ENCODE measurements at places on chromosomes 7 and 10.

DNA sequence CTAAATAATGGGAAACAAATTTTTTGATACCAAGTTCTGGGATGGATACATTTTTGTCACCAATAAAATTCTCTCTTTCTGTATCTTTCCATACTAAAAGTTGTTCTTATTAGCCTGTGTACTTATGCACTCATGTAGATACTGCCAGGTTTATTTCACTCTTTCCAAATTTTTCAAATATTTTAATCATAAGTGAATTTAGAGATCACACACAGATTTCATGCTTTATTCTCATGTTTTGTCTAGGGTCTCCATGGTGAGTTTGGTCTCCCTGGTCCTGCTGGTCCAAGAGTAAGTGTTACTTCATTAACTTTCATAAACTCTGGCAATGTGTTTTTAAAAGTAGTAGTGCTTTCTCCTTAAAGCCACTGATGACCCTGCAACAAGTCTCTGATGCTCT is 20.3 kb downstream of the COL1A2 start:
- DNase-seq = no peak

GRCh38 chr7:27965650-27966049 is 214.9 kb downstream of the JAZF1 start:
- DNase-seq = no peak

GRCh38 chr7:29754874-29755490 is 51.3 kb upstream of the WIPF3 start:
- DNase-seq = no peak

DNA sequence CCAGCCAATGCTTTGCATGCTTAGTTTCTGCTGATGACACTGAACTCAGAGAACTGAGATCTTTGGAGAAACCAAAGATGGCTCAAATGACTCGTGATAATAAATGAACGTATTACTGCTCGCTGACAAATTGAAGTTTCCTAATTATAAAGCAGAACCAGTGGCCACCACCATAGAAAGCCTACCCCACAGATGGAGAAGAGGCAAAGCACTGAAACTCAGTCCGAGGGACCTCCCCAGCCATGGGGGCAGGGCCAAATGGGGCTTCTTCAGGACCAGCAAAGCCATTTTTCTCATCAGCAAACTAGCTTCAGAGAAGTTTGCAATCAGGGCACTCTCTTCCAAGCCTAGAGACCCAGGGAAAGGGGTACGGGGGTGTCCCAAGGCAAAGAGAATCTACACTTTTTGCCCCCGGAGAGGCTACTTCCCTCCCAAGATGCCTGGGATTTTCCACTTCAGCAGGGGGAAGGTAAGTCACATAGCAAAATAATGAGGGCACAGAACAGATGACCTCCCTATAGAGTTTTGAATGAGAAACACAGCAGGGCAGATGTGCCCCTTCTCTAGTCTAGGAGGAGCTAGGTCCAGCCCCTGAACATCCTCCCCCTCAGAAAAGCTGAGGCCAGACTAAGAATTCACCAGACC is 4.3 kb upstream of the IL6 start:
- DNase-seq = no peak

GRCh38 chr10:110834629-110835301 is 37.0 kb upstream of the PDCD4 start:
- peak; percentile 94 for DNase-seq

DNA sequence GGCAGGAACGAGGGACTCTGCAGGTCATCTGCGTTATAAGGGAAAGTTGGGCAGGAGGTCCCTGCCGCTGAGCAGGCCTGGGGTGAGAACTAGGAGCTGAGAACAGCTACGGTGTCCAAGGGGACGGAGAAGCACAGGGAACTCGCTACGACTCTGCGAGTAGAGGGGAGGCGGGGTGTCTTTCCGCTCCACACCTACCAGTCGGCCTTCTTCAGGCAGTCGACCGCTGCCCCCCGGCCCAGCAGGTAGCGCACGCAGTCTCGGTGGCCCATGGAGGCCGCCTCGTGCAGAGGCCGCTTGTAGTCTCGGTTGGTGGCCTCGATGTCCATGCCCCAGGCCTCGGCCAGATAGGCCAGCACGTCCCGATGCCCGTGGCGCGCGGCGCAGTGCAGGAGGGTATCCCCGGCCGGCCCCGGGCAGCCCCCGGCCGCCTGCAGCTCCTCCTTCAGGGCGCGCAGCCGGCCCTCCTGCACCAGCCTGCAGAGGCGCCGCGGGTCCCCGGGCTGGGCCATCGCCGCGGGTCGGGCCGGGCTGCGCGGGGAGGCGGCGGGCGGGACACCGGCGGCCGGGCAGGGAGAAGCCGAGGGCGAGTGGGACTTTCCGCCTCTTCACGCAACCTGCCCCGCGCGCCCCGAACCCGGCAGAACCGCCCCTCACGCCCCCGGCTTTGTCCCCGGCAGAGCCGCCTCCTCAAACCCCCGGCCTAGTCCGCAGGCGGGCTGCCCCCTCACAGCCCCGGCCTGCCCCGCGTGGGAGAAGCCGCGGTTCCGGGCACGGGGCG is 660 bp downstream of the ANKRD16 start:
- DNase-seq = no peak

DNA sequence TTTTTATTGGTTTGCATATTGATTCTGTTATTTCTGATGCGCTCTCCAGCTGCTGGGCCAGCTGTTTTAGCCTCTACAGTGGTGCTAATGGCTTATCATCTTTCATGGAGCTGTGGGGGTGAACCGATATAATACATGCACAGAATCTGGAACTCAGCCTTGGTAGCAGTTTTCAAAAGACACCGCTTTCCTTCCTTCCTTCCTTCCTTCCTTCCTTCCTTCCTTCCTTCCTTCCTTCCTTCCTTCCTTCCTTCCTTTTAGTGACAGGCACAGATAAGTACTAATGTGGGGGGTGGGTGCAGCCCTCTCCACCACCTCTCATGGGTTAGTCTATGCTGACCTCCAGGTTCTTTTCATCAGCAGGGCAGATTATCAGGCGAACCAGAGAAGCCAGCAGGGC is 31.9 kb upstream of the C10orf53 start:
- DNase-seq = no peak

DNA sequence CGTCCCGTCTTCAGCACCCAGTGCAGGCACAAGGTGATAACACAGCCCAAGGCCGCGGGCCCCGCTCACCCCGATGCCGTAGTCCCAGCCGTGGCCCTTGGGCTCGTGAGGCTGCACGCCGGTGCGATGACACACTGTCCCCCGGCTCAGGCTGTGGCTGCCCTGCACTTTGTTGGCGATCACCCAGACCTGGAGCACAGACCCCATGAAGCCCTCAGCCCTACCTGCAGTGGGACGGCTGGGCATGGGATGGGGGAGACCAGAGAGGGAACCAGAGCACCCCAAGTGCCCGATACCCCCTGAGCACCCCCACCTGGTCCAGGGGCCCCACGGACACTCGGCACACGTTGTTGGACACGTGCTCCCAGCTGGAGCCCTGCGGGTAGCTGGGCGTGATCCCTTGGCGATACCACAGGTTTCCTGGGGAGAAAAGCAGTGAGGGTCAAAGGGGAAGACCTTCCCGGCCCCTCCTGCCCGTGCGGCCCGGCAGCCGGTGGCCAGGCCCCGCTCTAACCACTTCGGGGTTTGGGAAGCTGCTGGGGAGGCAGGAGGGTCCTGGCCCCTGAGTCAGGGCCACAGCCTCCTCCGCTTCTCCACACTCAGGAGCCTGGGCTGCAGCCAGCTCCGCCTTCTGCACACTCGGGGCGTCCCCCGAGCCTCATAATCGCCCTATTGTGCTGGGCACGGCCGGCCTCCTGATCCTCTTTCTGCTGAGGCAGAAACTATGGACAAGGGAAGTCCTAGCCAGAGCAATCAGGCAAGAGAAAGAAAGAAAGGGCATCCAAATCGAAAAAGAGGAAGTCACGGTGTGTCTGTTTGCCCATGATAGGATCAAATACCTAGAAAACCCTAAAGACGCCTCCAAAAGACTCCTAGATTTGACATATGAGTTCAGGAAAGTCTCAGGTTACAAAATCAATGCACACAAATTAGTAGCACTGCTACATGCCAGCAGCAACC is 6.7 kb downstream of the BHLHA15 start:
- no peak for DNase-seq

GRCh38 chr7:11473807-11474424 is 358.1 kb downstream of the THSD7A start:
- DNase-seq = no peak

- DNase-seq = no peak
Observed at GRCh38 chr10:104274762-104275721, 6.1 kb downstream of the GSTO2 start.

DNA sequence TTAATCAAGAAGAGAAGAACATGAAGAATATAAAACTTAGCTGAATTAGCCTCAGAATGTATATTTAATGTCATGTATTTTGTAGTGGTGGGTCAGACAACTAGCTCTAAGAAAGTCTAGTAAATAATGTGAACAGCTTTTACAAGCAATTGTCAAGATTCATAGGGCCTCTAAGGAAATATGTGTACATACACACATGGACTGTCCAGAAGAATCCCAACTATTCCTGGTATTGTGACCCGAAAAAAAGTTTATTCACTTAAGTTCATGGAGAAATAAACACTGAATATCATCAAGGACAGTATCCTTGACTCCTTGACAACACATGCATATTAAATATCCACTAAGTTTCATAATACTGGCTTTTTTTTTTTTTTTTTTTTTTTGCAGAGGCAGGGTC is 11.4 kb upstream of the TWIST1 start:
- DNase-seq = no peak

DNA sequence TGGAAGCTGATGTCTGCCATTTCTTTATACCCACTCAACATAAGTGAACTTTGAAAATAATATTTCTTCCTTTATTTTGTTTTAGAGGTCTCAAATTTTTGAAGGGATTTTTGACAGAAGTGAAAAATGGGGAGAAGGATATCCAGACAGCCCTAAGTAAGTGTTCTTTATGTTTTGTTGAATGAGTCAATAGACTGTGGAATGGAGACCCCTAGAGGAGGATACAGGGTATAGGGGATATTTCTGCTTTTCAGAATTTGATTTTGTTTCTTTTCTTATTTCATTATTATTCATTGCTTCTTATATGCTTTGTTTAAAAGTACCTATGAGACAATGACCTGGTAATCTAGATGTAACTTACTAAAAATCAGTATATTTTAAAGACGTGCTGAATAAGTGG is 34.4 kb downstream of the PLEKHA8 start:
- peak; percentile 60 for DNase-seq

GRCh38 chr7:52826515-52827265 is 208.7 kb upstream of the POM121L12 start:
- DNase-seq = no peak

DNA sequence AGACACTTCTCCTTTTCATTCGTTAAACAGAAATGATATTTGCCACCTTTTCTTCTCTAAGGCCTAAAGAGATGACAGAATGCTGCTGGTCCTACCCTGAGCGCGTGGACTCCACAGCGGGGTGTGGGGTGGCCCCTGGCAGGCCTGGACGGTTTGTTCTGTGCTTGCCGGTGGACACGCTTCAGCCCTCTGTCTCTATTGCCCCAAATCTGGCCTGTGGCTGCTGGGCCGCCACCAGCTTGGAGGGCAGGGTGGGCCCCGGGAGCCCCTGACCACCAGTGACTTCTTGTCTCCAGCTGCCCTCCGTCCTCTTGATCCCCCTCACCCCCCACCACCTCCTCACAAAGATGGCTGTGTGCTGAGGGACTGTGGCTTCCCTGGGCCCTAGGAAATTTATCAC is 5.7 kb downstream of the CHST3 start:
- no peak for DNase-seq

GRCh38 chr10:34761453-34761852 is 53.6 kb downstream of the PARD3 start:
- no peak for DNase-seq

DNA sequence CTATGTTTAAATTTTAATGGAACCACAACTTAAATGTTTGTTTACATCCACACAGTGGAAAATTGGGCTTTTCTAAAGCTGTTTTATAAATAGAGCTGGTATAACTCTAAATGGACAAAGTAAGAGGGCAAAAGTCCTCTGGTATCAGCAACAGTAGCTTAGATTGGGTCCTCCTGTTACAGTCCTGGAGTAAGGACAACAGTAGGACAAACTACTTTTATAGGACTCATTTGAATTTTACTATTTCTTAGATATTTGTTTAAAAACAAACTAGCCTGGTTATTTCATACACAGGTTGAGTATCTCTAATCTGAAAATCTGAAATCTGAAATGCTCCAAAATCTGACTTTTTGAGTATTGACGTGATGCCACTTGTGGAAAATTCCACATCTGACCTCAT is 8.4 kb downstream of the VCL start:
- DNase-seq = no peak

- no peak for DNase-seq
Observed at GRCh38 chr10:96999337-96999736, 167.2 kb downstream of the LCOR start.

DNA sequence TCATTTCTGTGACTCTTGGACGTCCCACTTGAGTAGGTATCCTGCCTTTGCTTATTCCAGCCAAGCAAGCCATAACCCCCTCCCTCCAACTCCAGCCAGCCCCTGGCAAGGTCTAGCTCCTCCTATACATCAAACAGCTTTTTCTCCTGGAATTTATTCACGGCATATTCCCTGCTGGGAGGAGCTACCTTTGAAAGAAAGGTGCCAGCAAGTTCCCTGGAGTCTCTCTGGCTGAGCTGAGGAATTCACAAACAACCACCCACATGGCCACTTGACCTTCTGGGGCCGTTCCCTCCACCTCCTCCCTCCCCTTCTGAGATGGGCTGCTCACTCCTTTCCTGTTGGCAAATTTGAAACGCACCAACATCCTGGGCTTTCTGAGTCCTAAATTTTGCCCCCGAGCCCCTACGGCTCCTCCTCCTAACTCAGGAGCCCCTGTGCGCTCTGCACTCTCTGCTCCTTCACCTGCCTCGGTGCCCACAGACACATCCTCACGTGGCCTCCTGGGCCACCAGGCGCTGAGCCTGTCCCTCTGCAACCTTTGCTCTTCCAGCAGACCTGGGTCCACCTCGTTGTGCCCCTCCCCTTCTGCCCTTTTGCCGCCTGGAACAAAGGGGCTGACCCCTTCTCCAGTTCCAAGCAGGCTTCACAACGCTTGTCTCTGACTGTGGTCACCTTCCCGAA is 48.0 kb downstream of the HSPA12A start:
- no peak for DNase-seq
